Gastroesophageal sphincter (tissue), 4 donors: ENCODE measurements at places on chromosomes 4 and X.

DNA sequence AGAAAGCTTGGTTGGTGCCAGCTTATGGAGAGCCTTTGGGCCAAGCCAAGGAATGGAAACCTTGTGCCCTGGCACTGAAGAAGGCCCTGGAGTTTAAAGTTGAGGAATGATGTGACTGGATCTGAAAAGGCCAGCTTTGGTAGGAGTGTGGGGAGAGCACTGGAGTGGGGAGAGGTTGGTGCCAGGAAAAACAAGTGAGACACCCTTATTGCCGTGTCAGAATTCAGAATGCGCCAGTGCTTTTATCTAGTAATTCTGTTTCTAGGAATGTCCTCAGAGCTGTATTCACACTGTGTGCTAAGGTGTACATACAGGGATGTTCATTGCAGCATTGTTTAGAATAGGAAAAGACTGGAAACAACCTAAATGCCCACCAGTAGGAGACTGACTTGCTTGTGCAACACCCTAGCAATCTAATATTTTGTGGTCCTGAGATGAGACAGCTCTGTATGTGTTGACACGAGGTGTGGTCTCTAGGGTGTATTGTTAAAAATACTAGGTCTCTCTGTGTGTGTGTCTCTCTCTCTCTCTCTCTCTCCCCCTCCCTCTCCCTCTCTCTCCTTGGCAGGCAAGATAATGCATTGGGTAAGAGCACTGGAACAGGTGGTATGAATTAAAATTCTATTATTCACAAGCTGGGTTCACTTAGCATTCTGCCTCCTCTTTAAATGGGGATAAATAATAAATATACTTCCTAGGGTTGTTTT is 107.8 kb downstream of the GATB start:
- ATAC-seq, result peak; percentile 76

DNA sequence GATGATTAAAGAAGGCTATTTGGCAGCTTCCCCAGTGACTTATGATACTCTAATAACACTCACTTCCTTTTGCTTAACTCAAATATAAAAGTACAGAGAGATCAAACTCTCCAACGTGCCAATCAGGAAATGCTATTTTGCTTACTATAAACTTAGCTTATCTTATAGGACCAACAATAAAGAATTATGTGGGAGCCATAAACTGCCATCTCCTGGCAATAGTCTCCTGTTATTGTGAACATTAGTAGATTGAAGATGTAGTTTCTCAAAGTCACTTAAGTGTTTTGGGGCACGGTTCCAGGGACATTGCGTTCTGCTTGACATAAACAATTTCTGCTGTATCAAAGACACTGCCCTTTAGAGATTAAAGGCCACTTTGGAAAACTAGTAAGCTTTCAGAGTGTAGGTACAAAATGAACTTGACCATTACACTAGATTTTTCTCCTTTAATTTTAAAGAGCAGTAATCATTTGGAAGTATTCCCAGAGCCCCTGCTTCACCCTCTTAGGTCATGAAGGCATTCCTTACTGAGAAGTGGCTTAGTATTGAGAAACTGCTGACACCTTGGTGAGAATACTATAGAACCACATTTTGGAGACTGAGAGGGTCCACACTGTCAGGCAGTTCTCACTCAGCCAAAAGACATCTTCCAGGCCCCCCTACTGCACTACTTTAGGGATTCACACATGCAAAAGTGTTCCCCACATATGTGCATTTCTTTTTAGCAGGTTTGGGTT is 51.9 kb downstream of the MAOA start:
- ATAC-seq, result peak; percentile 63

- ATAC-seq, result no peak
Observed at GRCh38 chr4:122968227-122968812, 45.9 kb upstream of the NUDT6 start.

DNA sequence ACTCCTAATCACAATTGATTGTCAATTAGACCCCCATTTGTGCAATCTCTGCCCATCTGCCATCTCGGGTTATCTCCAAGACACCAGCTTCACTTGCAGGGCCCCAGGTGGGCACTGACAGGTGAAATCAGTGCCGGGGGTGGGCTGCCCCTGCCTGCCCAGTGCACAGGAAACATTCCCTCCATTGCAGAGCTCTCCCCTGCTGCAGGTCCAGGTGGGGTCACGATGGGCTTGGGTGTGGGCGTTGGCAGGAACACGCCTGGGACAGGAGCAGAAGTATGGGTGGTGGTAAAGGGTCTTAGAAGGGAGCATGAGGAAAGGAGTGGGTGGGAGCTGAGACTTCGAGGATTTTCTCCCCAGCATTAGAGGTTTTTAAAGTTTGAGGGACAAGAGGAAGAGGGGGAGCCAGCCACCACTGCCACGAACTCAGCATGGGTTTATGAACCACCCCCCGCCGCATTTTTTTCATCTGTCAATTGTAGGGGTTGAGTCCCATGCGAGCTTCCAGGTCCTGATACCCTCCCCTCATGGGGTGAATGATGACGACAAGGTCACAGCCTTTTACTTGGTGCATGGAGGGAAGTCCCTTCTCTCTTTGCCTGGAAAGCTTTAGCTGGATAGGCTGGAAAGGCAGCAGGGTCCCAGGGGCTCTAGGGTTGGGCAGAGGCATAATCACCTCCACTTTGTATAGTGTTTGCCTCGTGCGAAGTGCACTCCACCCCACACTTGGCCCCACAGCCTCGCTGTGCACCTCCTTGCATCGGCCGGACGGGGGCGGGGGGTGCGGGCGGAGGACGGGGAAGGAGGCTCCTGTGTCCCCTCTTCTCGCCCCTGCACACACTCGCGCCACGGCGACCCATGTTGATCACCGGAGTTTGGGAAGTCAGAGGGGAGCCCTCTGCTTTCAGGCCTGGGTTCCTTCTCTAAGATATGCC is 3.5 kb upstream of the NKX1-1 start:
- no peak for ATAC-seq

- ATAC-seq, result peak; percentile 90
Observed at GRCh38 chrX:96684339-96685209, at the start of gene DIAPH2. DIAPH2 (plus strand) TSS chrX:96684842.

- no peak for ATAC-seq
Observed at GRCh38 chrX:11097933-11098332, 13.2 kb upstream of the HCCS start.

DNA sequence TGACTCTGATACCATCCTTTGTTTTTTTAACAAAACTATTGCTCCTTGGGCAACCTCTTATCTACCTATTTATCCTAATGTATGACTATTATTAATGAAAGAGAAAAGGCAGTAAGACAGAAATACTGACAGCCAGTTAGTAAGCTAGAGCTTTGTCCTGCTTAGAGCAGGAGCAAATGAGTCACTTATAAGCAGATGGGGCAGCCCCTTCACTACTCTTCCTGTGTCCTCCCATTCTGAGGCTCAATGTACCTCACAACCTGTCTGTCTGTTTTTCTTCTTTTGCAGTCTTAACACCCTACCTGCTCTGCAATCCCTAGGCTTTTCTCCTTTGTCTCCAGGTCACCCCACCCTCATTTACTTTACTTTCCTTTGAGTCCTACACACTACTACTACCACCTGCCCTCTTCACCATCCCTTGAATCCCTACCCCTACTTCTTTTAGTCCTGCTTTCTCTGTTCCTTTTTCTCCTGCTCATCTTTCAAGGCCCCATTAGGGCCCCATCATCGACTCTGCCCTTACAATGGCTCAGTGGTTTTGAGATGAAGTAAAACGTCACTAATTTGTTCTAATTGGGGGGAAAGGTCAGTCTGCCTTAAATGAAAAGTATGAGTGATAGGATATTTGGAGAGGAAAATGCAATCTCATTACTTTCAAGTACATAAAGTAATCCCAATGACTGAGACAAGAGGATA is 294.3 kb downstream of the GUCY2F start:
- no peak for ATAC-seq

- no peak for ATAC-seq
Observed at GRCh38 chr4:74374561-74375327, 9.8 kb downstream of the EREG start.

- no peak for ATAC-seq
Observed at GRCh38 chrX:21800344-21800770, 39.1 kb upstream of the MBTPS2 start.

DNA sequence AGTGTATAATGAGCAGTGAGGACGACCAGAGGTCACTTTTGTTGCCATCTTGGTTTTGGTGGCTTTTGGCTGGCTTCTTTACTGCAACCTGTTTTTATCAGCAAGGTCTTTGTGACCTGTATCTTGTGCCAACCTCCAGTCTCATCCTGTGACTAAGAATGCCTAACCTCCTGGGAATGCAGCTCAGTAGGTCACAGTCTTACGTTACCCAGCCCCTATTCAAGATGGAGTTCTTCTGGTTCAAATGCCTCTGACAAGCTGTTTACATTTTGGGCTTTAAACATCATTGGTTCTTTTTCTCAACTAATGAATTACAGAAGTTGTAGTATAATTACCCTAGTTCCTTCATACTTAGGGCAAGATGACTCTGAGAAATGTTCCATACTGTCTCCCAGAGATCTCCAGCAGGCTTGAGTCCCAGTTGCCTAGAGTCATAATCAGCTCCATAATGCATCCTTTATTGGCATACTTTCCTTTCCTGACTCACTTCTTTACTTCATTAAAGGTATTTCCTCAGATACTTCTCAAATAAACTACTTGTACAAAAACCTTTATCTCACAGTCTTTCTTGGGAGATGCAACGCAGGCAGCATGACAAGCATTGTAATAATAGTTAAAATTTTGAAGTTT is 136.5 kb downstream of the KDM6A start:
- no peak for ATAC-seq

GRCh38 chrX:46588263-46588662 is 14.7 kb downstream of the CHST7 start:
- peak; percentile 66 for ATAC-seq

GRCh38 chr4:127832585-127832984 is 48.1 kb upstream of the PLK4 start:
- no peak for ATAC-seq

DNA sequence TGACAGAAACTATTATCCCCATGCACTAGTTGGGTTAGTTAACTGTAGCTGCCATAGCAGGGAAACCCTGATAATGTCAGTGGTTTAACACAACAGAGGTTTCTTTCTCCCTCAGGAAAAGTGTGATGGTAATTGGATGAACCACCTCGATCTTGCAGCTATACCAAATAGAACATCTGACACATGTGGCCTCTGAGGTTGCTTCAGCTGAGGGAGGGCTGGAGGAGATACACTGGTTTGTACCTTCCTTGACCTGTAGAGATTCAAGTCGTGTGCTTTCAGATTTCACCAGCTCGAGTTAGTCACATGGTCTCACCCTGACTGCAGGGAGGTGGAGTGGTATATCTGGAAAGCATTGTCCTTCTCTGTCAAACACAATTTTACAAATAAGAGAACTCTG is 147.2 kb upstream of the SFRP2 start:
- no peak for ATAC-seq

DNA sequence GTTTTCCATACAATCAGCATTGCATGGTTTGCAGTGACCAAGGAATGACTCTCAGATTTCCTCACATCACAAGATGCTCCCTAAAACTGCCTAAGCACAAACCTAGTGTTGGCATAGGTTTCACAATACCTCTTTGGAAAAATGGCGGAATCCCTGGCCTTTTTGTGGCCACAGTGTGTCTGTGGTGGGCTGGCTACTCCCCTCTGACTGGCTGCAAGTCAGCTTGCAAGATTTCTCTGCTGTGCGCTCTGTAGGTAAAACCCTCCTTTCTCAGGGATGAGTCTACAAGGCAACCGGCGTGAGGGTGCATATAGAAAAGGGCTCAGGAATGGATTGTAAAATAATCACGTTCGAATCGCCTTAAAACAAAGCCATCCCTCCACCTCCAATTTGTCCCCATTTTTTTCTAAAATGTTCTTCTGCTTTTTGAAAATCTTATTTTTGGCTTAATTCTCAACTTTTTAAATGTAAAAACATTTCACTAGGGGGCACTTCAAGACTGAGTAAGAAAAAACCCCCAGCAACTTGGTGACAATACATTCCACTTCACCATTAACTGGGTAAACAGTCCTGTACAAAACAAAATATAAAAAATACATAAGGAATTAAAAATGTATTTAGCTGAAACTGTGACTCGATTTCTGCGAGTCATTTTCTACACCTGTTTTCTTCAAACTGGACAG is 235.6 kb downstream of the STIM2 start:
- ATAC-seq, result no peak

DNA sequence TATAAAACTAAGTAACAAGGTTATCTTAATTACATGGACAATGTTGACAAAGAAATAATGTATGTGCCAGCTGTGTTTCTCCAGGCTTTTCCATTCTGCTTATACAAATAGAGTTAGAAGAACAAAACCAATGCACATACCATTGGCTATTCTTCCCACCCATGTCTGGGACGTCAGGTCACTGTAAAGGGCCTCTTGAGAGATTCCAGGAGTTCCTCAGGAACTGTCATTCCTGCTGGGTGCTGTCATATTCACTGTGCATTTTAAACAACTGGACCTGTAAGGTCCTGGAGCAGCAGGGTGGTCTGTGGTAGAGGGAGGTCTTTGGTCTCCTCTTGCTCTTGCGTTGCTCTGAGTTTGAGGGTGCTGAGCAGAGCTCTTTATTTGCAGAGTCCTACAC is 74.6 kb upstream of the AP1S2 start:
- no peak for ATAC-seq

- no peak for ATAC-seq
Observed at GRCh38 chrX:43813319-43813718, 68.9 kb downstream of the MAOB start.

- no peak for ATAC-seq
Observed at GRCh38 chr4:121242188-121242750, 78.1 kb upstream of the TNIP3 start.

GRCh38 chr4:89438102-89438831 is 130.7 kb upstream of the GPRIN3 start:
- ATAC-seq, result no peak

GRCh38 chr4:76301775-76302162 is 4.8 kb upstream of the STBD1 start:
- ATAC-seq, result no peak

- ATAC-seq, result no peak
Observed at GRCh38 chr4:188971125-188971524, 831.9 kb downstream of the TRIML1 start.

DNA sequence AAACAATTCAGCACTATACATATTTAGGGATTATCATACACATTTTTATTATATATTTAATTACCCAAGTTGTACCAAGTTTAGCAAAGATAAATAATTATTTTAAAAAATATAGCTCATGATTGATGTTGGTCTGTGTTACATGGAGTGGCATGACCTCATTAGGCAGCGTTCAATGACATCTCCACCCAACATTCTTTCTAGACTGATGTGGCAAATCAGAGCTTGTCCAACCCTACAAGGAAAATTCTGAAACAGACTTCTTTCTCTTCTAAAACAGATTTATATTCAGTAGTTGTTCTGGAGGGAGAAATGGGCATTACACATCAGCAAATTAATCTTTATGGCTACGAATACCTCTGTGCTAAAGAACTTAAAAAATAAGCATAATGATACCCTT is 189.7 kb downstream of the PDGFC start:
- ATAC-seq, result no peak

DNA sequence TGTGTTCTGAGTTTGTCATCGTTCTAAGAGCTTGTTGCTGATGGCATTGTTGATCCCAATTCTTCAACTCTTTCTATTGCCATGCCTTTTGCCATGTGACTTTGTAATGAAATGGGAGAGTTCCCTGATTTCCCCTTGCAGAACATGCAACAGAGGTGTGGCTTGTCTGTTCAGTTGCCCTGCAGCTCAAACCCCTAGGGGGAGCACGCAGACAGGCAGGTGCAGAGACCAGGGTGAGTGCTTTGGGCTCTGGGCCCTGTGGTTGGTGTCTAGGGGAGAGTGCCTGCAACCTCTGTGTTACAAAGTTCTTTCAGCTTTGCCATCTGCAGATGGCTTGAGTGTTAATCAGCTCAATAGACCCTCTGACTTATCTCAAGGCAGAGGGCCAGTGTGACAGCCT is 332.7 kb downstream of the MID1IP1 start:
- ATAC-seq, result no peak
